ENCODE measurements at places on chromosomes 4 and X.

DNA sequence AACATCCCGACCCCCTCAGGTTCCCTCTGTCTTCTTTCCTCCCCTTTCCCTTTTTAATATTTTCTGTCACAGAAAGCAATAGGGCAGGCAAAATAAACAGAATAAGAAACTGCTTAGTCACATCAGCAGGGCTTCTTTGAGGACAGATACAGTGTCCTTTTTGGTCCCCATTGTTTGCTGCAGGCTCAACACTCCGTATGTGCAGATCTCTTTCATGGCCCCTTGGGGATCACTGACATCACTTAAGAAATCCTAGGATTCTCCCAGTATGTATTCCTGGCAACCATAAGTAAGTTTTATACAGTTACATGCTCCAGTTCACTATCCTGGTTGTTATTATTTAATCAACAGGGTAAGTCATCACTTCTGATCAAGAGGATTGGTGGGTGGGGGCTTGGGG, 448.0 kb downstream of the NKX6-1 start:
- no peak for DNase-seq

DNA sequence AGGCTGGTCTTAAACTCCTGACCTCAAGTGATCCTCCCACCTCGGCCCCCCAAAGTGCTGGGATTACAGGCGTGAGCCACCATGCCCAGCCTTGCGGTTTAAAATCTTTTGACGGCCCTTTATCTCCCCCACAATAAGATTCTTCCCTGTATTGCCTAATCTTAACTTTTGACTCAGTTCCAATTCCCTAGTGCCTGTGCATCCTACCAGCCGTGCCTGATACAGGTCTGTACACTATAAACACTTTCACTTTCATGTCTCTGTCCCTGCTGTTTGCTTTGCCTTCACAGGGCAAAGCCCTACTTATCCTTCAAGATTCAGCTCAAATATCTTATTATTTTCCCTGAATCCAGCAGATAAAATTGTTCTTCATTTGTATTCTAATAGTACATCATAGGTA, 74.6 kb downstream of the WDR44 start:
- DNase-seq: no peak

DNA sequence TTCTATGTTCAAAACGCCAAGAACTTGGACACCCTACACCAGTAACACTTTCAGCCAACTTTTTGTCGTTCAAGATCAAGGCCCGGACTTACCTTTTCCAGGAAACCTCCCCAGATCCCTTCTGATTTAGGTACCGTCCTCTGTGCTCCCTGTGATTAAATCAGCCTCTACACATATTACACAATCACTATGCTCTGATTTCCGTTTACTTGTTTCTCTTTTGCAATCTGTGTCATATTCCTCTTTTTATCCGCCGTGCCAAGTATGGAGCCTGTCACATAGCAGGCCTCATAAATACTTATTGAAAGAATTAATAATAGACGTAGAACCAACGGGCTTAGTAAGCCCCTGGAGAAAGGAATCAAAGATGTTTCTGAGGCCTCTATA, 722 bp upstream of the TMEM33 start:
- DNase-seq: no peak

GRCh38 chrX:108696690-108697089, 39.7 kb downstream of the IRS4 start:
- DNase-seq: no peak
